ENCODE measurements at places on chromosomes 2 and 18. TPM values are rescaled to one million over a fixed set of nuclear protein-coding genes. Genes with fewer than 3 reads are reported as not detected.

Gene G6PC2
- not detected for total RNA-seq

Gene CENPA
- 7.7 TPM for total RNA-seq

Gene KCNE4
- 8.3 TPM for total RNA-seq

Gene SP3
- 136 TPM for total RNA-seq

Gene ABCG5
- total RNA-seq = not detected

Gene INPP5D
- total RNA-seq = under 0.01 TPM

GRCh38 chr2:134135793-134136192 is 118.1 kb upstream of the MGAT5 start:
- H3K27me3 ChIP-seq = no peaks in the 10 kb centered on the region
- no peak overlapping the region for H3K4me3 ChIP-seq
- H3K36me3 ChIP-seq = peaks cover 14% of the 10 kb centered on the region
- no peak for DNase-seq

GRCh38 chr2:131966256-131966655 is 195.5 kb downstream of the ANKRD30BL start:
- no peak for DNase-seq
- no peaks in the 10 kb centered on the region for H3K36me3 ChIP-seq
- no peak overlapping the region for H3K27ac ChIP-seq
- H3K4me1 ChIP-seq = no peaks in the 10 kb centered on the region

GRCh38 chr2:54641988-54642387 is 81.5 kb upstream of the EML6 start:
- peaks cover 4% of the 10 kb centered on the region for H3K4me1 ChIP-seq
- H3K36me3 ChIP-seq = peaks cover 39% of the 10 kb centered on the region
- H3K4me3 ChIP-seq = no peak overlapping the region
- DNase-seq = no peak

DNA sequence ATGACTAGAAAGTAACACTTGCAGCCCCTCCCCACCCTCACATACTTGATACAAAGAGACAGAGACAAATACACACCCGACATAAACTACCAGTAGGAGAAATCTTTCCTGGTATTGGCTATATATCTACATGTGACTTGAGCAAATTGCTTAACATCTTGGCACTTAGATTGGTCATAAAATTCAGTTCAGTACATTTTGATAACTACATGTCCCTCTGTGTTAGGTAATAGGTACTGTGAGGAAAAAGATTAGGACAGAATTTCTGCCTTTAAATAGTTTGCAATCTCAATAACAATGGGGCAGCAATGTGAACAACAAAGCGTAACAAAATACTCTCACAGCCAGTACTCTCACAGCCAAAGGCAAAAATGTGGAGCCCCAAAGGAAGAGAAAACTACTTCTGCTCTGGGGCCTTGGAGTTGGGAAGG is 670.0 kb upstream of the ACVR2A start:
- H3K4me1 ChIP-seq = no peaks in the 10 kb centered on the region
- no peak overlapping the region for H3K27ac ChIP-seq
- H3K36me3 ChIP-seq = no peaks in the 10 kb centered on the region
- H3K27me3 ChIP-seq = no peaks in the 10 kb centered on the region
- no peak for DNase-seq
- no peak overlapping the region for H3K4me3 ChIP-seq

- H3K36me3 ChIP-seq = no peaks in the 10 kb centered on the region
- no peaks in the 10 kb centered on the region for H3K27me3 ChIP-seq
- no peak overlapping the region for H3K27ac ChIP-seq
- H3K4me3 ChIP-seq = no peak overlapping the region
Observed at GRCh38 chr2:215594766-215595165, 158.9 kb upstream of the FN1 start.

- H3K4me3 ChIP-seq = no peak overlapping the region
- H3K27ac ChIP-seq = no peak overlapping the region
- peaks cover 2% of the 10 kb centered on the region for H3K27me3 ChIP-seq
- no peaks in the 10 kb centered on the region for H3K4me1 ChIP-seq
- H3K36me3 ChIP-seq = no peaks in the 10 kb centered on the region
Observed at GRCh38 chr2:95262896-95263542, 11.2 kb upstream of the PROM2 start.

DNA sequence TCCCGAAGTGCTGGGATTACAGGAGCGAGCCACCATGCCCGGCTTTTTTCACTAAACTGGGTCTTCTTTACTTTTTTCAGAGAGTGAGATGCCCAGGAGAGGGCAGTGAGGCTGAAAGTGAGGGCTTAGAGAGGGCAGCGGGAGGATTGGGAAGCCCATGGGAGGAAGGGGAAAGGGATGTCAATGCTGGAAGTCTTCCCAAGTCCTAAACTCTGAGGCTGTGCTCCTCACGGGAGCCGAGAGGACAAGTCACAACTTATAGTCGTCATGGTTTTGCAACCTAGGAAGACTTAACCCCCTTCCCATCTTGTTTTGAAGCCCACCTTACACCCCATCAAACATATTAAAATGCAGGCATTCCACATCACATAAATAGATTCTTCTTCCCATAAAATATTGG is 15.1 kb upstream of the MEP1B start:
- no peak overlapping the region for H3K4me3 ChIP-seq
- no peak for DNase-seq
- H3K4me1 ChIP-seq = no peaks in the 10 kb centered on the region
- H3K27me3 ChIP-seq = no peaks in the 10 kb centered on the region
- H3K36me3 ChIP-seq = no peaks in the 10 kb centered on the region

DNA sequence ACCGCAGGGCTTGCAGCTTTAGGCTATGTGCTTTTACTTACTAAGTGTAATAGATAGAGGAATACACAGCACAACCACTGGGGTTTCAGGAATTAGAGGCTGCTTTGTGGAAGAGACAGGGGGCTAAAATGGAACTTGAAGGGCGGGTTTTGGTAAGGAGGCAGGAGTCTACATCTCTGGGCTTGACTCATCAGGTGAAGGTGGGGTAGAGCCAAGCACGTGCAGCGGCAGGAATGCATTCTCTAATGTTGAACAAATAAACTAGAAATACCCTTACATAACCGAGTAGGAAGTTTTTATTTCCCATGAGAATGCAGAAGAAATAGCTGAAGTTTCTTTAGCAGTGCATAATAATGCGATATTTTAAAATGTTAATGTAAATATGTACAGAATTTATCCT is 673.8 kb upstream of the SALL3 start:
- no peak overlapping the region for H3K27ac ChIP-seq
- no peaks in the 10 kb centered on the region for H3K36me3 ChIP-seq
- DNase-seq = no peak

- no peak overlapping the region for H3K4me3 ChIP-seq
- no peaks in the 10 kb centered on the region for H3K4me1 ChIP-seq
- no peaks in the 10 kb centered on the region for H3K27me3 ChIP-seq
- no peaks in the 10 kb centered on the region for H3K36me3 ChIP-seq
- no peak for DNase-seq
- H3K27ac ChIP-seq = no peak overlapping the region
Observed at GRCh38 chr18:41545091-41545888, 409.7 kb upstream of the PIK3C3 start.

- H3K4me3 ChIP-seq = no peak overlapping the region
- no peaks in the 10 kb centered on the region for H3K36me3 ChIP-seq
- H3K27ac ChIP-seq = no peak overlapping the region
- DNase-seq = peak; percentile 31
- peaks cover 6% of the 10 kb centered on the region for H3K4me1 ChIP-seq
- no peaks in the 10 kb centered on the region for H3K27me3 ChIP-seq
Observed at GRCh38 chr18:29188760-29189159, 1011.8 kb upstream of the CDH2 start.
